Activated CD8-positive, alpha-beta T cell treated with anti-CD3 and anti-CD28 coated beads for 36 hours (primary cell): ENCODE measurements at places on chromosomes 13 and 19. TPM values are rescaled to one million over a fixed set of nuclear protein-coding genes. Genes with fewer than 3 reads are reported as not detected.

DNA sequence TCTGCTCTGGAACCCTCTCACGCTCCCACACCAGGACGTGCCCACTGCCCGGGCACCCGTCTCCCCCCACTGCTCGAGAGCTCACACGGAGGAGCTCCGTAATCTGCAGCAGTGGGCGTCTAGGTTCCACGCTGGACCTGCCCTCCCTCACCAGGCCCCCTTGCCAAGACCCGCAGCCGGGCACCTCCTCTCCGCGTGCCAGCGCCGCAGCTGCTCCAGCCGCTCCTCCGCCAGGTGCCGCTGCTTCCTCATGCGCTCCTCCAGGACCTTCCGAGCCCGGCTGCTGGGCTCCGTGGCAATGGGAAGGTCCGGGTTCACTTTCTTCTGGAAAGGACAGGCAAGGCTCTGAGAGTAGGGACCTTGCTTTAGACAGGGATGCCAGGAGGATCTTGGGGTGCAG, 35.0 kb upstream of the MATK start:
- DNase-seq: no peak

- no peak for DNase-seq
Measured at GRCh38 chr13:75871059-75871458, 234.9 kb downstream of the LMO7 start.

DNA sequence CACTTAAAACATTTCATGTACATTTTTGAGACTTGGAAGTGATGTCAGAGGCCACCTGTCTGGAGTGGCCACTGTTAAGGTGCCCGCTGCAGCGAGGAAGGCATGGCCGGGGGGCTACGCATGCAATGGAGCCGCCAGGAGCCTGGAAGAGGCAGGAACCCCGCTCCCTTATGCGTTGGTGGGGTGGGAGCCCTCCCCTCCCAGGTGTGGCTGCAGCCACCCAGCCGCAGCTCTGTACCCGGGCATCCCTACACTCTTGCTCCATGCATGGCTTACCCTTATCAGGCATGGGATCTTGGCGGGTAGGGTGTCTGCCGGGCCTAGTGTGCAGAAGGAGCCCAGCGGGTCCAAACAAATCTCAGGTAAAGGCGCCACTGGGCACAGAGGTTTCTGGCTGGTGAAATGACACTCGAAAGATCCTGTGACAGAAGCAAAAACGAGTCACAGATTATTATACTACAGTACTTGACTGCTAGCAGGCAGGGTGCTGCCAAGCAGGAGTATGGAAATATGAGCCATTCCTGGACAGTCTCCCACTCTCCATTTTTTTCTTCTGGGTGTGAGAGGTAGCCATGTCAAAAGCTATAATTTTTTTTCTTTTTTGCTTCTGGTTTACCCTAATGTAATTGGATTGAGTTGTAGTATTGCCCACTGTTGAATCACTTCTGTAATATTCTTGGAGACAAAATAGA, 1606.3 kb upstream of the MIR17HG start:
- no peak for DNase-seq

DNA sequence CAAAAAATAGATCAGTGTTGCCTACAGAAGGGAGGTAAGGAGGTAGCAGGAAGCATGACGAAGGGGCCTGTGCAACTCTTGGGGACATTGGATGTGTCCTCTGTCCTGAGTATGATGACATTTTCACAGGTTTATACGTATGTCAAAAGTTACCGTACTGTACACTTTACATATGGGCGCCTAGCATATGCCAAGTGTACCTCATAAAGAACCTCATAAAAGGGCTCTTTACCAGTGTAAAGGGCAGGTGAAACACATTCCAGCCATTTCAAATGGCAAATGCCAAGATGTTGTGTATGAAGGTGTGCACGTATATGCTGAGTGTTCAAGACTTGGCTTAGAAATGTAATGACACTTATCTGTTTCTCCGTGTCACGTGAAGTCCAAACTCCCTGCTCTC, 573.4 kb downstream of the EFNB2 start:
- DNase-seq: no peak

- DNase-seq: no peak
Measured at GRCh38 chr19:46404055-46404752, 9.2 kb downstream of the CCDC8 start.

The PSG7 gene
- not detected for total RNA-seq
